CD4-positive, alpha-beta T cell (primary cell): ENCODE measurements at places on chromosomes 6 and 20. TPM values are rescaled to one million over a fixed set of nuclear protein-coding genes. Genes with fewer than 3 reads are reported as not detected.

BPIFB1 gene
- not detected for total RNA-seq

IL17A gene
- total RNA-seq = not detected

IPCEF1 gene
- total RNA-seq = 96.8 TPM

CST5 gene
- total RNA-seq = not detected

TUBB1 gene
- 0.11 TPM for total RNA-seq

ADGRF5 gene
- total RNA-seq = not detected

HLA-DOB gene
- 2.9 TPM for total RNA-seq

TREML4 gene
- total RNA-seq = not detected

TTK gene
- 0.45 TPM for total RNA-seq

BEND6 gene
- total RNA-seq = not detected
